8988T (cell line): ENCODE measurements at places on chromosomes 16 and 17.

GRCh38 chr17:82603981-82604448 lies 44.2 kb downstream of the WDR45B start:
- DNase-seq, result no peak

DNA sequence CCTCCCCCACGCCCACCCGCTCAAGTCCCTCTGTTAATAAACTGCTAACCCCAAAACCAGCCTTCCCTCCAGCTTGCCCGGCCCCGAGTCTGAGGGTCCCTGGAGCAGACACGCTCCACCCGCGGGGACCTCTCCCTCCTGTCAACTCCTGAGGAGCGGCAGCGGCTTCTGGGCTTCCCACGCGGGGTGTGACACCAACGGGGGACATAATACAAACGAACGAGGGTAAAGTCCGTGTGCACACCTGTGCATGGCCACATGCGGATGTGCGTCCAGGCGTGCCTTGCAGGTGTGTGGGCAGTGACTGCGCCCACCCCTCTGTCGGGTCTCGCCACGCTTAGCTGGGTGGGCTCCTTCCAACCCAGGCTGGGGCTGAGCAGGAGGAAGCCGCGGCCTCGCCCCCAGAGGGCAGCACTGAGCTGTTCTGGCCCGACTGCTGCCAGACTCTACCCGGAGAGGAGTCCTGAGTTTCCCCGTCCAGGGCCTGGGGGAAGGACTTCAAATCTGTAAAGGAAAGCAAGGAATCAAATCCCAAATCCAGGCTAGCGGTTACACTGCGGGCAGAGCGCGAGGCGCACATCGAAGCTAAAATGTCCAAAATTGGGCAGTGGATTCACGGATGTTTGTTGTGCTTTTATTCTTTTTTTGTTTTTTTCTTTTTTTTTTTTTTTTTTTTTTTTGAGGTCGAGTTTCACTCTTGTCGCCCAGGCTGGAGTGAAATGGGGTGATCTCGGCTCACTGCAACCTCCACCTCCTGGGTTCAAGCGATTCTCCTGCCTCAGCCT lies 24.2 kb upstream of the KRT17 start:
- DNase-seq, result peak; percentile 69

DNA sequence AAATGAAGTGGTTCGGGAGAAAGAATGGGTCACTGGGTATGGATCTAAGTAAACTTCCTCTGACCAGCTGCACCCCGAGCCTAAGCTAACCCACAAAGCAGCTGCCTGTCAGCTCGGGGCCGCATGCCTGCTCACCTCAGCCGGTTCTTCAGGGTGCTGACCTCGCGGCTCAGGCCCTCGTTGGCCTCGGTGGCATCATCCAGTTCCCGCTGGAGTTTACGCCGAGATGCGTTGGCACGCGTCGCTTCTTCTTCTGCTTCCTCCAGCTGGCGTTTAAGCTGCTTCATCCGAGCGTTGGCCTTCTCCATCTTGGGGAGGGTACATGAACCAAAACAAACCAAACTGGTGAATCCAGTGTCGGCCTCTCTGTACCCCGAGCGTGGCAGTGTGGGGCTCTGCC lies 41.1 kb downstream of the NDEL1 start:
- DNase-seq, result no peak

DNA sequence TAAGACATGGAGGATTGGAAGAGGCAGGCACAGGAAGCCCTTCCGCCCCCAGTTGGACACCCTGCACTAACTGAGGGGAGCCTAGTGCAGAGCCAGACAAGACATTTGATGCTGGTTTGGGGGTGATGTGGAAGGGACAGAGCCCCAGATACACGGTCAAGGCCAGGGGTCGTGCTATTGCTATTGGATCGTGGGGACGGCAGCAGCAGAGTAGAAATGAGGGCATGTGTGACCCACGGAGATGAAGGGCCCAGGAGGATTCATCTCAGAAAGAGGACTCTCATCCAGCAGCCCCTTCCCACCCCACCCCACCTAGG lies 2.0 kb upstream of the VAMP2 start:
- DNase-seq, result no peak

DNA sequence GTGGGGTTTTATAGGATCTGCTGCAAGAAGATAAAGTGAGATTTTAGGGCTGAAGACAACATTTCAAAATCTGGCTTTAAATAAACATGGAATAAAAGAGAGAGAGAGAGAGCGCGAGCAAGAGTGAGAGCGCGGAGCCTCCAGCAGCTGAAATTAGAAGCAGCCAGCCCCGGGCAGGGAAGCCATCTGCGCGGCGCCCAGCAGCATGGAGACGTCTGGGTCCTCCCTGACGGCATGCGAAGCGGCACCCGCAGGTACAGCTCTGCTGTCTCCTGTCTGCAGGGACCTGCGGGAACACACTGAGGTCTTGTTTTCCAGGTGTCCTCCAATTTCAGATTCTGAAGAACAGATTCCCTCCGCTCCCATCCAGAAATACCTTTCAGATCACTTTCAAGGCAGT lies 7.9 kb upstream of the BAIAP2 start:
- DNase-seq, result no peak

GRCh38 chr17:17782523-17783115 lies 54.2 kb downstream of the SREBF1 start:
- DNase-seq, result no peak

DNA sequence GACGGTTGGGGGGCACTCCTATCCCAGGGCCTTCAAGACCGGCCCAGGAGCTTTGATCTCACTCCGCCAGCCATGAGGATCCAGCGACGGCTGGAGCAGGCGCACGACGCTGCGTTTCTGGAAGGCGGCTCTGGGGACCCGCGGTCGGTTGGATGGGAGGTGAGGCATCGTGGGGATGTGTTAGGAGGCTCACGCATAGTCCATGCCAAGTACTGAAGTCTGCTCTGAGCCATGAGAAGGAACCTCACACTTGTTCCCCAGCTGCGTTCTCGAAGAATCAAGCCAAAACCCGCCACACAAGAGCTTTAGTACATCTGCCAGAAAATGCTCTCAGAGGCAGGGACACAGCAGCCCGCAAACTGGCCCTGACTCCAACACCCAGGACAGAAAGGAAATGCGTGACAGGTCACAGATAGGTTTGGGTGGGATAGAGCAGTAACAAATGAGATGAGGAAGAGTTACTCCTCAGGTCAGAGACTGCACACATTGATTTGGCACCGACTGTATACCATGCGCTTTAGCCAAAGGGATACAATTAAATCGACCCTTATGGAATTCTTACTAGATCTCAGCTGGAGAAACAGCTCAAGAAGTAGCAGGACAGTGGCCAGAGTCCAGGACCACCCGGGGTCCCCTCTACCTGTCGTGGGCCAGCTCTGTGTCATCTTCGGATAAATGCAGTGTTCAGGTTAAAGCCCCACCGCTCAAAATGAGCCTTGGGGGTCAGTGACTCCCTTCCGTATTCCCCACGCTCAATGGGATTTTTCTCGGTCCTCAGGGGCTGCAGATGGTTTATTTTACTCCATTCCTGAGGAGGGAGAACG lies 6.7 kb upstream of the GSG1L start:
- no peak for DNase-seq

DNA sequence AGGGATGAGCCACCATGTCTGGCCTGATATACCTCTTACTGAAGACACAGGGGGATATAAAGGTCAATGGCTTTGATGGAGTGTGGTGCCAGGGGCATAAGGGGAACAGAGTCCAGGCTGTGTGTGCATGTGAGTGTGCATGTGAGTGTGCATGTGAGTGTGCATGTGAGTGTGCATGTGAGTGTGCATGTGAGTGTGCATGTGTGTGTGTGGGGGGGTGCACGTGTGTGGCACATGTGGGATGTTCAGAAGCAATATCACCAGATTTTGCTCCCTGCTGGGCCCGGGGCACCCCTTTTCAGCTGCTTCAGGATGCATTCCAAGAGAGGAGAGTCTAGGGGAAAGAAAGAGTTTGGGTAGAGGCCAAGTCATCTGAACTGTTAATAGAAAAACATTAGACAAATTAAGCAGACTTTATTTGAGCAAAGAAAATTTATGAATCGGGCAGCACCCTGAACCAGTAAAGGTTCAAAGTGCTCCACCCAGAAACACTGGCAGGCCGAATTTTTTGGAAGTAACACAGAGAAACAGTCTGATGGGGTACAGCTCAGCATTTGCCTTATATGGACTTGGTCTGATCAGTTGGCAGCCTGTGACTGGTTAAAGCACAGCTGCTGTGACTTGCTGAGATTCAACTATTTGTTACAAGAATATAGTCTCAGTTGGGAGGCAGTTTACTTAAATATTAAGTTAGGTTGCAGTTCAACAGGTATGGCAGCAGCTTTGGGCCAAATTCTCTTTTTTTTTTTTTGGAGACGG lies 9.7 kb downstream of the CHST5 start:
- no peak for DNase-seq

GRCh38 chr17:73941919-73942530 lies 261.5 kb upstream of the RPL38 start:
- DNase-seq, result no peak

DNA sequence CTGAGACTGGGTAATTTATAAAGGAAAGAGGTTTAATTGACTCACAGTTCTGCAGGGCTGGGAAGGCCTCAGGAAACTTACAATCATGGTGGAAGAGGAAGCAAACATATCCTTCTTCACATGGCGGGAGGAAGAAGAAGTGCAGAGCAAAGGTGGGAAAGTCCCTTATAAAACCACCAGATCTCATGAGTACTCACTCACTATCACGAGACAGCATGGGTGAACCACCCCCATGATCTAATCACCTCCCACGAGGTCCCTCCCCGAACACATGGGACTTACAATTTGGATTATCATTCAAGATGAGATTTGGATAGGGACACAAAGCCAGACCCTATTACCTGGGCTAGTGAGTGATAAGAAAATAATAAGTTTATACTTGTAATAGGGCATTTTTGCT lies 70.6 kb upstream of the HS3ST2 start:
- no peak for DNase-seq

- peak; percentile 99 for DNase-seq
These were observed 20.4 kb upstream of the BEAN1 start for GRCh38 chr16:66406534-66407221.

DNA sequence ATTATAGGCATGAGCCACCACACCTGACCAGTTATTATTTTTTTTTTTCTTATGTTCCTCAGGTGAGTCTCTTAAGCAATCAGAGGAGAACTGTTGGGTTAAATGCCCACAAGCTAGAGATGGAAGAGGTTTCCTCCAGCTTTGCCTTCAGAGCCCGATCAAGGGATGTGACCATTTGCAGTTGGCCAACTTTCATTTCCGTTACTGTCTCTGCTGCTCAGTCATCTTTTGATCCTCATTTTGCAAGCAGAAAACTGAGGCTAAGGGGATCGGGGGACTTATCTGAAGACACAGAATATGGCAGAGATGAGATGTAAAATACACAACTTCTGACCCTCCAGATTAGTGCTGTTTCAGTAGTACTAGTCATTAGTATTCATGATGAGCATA lies 188.8 kb downstream of the RAB11FIP4 start:
- DNase-seq, result no peak

GRCh38 chr16:84768808-84769197 lies 51.0 kb upstream of the CRISPLD2 start:
- no peak for DNase-seq

- no peak for DNase-seq
These were observed 181.9 kb downstream of the SNX29 start for GRCh38 chr16:12158428-12158827.

DNA sequence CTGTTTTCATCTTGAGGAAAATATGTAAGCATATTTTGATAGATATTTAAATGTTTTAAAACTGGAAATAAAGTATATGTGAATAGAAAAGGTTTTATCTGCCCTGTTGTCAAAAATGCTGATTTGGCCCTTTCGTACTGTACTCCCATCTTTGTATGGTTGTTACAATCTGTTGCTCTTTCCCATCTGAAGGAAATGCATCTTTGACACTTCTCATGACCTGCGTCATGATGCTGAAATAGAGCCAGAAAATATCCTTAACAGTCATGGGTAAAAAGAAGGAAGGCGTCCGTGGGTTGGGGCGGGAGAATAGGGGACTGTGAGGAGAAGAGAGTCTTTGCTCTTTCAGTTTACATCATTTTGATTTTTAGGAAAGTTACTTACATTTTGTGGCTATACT lies 327.7 kb downstream of the BCAS3 start:
- no peak for DNase-seq

GRCh38 chr17:15501793-15502192 lies 34.4 kb upstream of the CDRT4 start:
- no peak for DNase-seq

- no peak for DNase-seq
These were observed 207.0 kb downstream of the MSI2 start for GRCh38 chr17:57463103-57463885.

- no peak for DNase-seq
These were observed 1.5 kb downstream of the MPV17L start for GRCh38 chr16:15396948-15397594.

- DNase-seq, result no peak
These were observed 108.2 kb downstream of the RPTOR start for GRCh38 chr17:80652756-80653330.

DNA sequence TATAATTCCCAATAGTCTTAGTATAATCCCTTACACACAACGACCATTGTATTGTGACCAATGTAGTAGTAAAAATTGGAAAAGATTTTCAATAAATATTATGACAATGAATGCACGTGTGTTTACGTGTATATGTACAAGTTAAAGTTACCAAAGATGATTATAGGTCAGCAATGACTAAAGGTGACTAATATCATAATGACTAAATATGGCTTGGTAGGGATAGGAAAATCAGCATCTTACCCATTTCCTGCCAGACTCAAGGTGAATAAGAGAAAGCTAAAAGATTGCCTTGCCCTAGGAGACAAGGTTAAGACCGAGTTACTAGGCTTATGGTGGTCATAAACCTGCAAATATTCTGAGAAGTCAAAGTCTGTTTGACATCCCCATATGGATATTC lies 34.4 kb downstream of the CPD start:
- no peak for DNase-seq

- DNase-seq, result no peak
These were observed 22.3 kb downstream of the MYH11 start for GRCh38 chr16:15834502-15834901.

GRCh38 chr17:55318081-55318480 lies 53.3 kb downstream of the HLF start:
- DNase-seq, result no peak

DNA sequence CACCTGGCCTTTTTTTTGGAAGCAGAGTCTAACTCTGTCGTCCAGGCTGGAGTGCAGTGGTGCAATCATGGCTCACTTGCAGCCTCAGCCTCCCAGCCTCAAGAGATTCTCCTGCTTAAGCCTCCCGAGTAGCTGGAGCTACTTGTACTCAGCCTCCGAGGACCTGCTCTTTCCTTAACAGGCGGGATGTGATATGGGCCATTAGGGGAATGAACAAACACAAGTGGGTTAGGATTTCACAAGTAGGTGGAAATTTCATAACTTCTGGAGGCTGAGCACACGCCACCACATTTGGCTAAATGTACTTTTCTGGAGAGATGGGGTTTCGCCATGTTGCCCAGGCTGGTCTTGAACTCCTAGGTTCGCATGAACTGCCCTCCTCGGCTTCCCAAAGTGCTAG lies 4.1 kb downstream of the PAM16 start:
- DNase-seq, result no peak
